ENCODE measurements at places on chromosomes 6 and 20.

- no peak for DNase-seq
Measured at GRCh38 chr6:72042088-72042487, 155.7 kb downstream of the RIMS1 start.

GRCh38 chr6:148479497-148479896, 136.9 kb downstream of the SASH1 start:
- no peak for DNase-seq

DNA sequence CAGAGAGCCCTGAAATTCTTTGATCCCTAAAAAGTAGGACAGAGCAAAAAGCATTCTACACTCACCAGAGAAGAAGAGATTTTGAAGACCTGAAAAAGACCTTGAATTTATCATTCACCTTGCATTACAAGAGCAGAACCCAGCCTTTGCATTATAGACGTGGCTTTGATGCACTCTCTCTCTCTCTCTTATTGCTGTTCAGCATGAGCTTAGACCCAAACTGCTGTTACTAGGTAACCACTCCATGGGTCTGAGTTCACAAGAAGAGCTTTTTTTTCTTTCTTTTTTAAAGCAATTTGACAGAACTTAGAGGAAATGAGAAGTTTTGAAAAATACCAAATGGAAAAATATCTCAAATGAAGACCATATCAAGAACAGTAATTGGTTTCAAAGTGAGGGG, 44.4 kb downstream of the COL9A1 start:
- DNase-seq, result no peak

DNA sequence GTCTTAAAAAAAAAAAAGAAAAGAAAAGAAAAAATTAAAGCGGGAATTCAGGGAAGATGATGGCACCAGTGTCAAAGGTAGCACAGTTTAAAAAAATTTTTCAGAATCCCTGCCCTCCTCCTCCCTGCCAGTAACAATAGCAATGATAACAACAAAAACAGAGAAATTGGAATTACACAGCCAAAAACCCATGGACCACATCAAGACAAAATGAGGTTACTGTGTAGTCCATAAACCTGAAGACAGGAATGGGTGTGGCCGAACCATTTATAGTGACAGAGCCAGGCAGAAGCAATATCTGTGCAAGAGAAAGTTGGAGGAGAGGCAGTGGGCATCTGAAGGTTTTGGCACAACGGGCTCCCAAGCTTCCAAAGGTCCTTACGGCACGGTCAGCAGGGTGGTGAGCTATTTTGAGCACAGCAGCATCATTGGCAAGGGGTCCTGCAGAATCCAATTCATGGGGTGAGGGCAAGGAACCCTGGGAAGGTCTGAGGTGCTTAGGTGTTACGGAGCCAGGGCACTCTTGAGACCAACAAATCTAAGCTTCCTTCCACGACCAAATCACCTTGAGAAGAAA, 202.3 kb downstream of the GMPR start:
- DNase-seq, result no peak

GRCh38 chr20:57696401-57696961, 13.3 kb downstream of the PMEPA1 start:
- no peak for DNase-seq

DNA sequence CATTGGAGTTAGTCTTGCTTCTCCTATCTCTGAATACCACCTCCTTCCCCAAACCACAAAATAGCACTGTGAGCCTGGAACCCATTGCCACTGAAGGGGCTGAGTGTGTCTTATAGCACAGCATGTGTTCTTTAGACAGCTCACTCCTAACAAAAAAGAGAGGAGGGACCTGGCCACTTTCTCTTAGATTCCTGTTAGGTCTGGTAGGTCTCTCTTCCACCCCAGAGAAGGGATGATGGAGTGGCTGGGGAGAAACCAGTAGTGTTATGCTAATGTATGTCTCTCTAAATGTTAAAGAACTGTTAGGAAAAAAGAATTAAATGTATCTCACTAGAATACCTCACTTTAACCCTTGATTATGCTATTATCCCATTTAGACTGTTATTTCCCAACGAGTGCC, 340.3 kb downstream of the EPHA7 start:
- DNase-seq, result no peak

DNA sequence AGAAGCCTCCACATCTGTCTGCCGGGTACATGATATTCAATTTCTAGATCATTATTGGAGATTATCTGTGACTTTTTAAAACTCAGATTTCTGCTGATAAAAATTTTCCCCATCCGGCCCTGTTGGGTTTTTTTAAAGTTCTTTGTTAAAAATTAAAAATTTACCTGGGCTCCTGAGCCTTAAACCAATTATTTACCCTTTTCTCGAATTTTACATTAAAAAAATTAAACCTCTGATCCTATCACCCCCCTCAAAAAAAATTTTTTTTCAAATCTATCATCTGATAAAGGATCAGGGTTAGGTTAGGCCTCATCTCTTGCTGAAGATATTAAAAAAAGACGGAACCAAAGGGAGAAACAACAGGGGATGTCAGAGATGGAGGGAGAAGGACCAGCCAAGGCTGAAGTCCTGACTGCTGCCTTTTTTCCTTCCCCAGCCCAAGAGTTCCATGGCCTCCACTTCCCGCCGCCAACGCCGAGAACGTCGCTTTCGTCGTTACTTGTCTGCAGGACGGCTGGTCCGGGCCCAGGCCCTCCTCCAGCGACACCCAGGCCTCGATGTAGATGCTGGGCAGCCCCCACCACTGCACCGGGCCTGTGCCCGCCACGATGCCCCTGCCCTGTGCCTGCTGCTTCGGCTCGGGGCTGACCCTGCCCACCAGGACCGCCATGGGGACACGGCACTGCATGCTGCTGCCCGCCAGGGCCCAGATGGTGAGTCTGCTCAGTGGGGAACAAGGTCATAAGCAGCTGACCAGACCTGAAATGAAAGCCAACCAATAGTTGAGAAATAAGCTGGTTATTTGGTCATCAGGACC, 527 bp downstream of the NFKBIL1 start:
- no peak for DNase-seq

DNA sequence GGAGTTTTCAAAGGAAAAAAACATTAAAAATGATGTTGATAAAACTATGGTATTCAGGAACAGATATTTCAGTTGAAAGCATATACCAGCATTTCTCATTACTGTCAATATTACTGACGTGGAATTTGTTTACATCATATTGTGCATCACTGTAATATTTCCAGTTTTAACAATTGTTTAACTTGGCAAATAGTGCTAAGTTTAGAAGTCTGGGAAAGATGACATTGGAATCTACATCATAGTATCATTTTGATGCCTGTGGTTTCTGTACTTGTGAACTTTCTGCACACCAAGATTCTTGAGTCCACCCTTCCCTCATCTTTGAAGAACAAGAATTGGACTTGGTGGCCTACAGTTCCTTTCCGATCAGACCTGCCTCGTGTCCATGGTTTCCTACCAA, 98.1 kb downstream of the RALGAPA2 start:
- no peak for DNase-seq

- DNase-seq, result no peak
Measured at GRCh38 chr6:124033501-124033900, 229.8 kb downstream of the NKAIN2 start.

GRCh38 chr20:21049305-21049828, 56.8 kb downstream of the LINC00237 start:
- no peak for DNase-seq

DNA sequence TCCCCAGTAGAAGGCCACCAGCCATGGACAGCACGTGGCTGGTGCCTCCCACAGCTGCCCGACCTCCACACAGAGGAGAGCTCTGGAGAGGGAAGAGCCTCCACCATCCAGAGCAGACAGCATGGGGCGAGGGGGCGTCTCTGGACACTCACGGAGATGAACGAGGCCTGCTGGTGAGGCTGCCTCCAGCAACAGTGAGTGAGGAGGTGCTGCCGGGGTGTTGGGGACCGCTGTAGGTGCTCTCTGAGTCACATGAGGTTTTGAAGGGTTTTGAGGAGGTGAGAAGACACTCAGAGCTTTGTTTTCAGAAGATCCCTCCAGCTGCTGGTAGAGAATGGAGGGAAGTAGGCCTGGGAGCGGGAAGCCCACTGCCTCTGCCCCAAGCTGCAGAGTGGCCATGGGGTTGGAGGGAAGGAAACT, 65.6 kb downstream of the THBS2 start:
- DNase-seq, result no peak

DNA sequence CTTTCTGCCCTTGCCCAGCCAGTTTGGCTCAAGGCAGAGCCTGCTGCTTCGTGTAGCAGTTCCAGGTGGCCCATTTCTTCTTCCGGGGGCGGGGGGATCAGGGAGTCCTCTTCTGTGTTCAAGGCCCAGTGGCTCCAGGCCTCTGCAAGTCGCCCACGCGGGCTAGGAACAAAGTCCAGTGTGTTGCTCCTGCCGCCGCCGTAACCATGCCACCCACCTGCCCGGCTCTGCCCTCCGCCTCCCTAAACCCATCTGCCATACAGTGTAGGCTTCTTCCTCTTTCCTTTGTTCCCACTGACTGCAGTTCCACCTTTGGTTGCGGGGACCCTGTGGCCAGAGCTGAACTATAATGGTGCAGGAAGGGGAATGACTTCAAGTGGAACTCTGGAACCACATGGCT, 43.9 kb upstream of the SRF start:
- DNase-seq, result no peak

GRCh38 chr6:135393289-135393688, 104.3 kb downstream of the AHI1 start:
- no peak for DNase-seq

GRCh38 chr6:125639466-125640020, 109.9 kb upstream of the HEY2 start:
- DNase-seq, result no peak

- DNase-seq, result no peak
Measured at GRCh38 chr6:106119546-106119945, 33.4 kb downstream of the PRDM1 start.

GRCh38 chr6:46465294-46466165, 25.7 kb downstream of the RCAN2 start:
- DNase-seq, result no peak

DNA sequence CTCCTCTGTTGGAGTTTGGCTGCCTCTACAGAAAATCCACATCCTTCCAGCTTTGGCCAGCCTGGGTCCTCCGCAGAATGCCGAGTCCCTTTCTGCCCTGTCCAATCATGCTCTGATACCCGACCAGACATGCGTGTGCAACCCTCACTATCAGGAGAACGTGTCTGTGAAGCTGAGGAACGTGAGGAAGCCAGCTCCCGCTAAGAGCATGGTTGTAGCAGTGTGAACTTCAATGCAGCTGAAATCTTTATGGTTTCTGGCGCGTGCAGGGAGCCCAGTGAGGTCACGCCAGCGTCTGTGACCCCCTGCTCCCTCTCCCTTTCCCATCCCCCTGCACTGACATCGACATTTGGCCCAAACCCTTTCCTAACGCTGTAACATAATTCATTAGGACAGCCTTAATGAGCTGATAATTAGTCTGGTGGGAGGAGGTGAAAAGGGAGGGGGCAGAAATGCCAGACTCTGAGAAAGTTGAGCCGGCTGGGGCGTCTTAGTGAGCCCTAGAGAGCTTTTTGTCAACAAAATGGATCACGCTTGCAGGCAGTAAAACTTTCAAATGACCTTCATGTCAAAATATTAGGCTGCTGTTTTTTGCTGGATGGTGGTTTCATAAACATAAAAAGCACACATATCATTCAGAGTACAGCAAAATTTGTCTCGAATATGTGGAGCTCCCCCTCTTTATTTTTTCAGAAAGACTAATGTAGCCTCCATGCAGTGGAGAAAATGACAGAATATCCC, 423.3 kb downstream of the QKI start:
- no peak for DNase-seq

DNA sequence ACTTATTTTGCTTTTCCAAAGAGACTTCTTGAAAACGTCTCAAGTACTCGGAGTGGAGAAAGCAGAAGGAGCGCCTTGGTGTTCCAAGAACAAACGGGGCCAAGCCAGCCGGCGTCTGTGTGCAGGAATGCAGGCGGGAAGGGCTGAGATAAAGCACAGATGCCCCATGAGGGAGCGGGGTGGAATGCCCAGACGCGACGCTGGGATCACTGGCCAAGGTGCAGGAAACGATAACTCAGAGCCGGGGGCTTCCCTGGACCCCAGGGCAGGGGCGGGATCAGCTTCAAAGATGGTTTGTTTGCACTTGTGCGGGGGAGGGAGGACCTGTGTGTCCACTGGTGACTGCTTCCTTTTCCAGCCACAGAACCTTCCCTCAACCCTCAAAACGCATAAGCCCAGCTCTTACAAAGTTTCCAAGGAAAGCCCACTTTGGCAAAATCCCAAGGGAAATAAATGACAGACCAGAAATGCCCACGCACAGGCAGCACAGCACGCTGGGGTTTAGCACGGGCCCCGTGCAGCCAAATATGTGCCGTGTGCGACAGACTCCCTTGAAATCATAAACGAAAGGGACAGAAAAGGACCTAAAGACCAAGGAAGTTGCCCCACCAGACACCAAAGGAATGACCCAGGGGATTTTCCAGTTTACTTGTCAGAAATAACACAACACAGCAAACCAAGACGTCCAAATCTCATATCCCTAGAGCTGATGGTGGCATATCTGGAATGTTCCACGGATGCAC, 113.9 kb downstream of the NFATC2 start:
- no peak for DNase-seq

GRCh38 chr20:57667924-57668782, 41.7 kb downstream of the PMEPA1 start:
- DNase-seq, result no peak

DNA sequence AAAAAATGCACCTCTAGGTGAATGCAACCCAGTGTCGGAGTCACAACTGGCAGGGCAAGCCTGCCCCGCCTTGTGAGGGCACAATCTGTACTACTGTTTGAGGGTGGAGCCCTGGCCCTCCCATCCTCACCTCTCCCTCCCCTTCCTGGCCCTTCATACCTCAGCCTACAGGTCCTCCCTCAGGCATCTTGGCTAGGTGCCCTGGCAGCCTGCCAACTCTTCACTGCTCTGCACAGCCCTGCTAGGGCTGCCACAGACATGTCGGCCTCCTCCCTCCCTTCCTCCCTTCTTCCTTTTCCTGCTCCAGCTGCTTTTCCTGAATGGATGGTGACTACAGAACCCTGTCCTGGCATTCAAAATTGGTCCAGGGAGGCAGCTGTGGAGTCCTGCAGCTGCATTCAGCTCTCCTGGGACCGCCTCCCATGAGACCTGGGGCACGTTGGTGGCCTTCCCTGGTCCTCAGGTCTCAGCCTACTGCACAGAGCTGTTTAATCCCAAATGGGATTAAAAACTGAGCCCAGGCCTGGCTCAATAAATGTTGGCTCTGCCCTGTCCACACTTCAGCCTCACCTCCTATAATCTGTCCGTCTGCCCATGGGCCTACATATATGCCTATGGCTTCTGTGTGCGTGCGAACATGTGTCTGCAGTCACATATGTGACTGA, 52.7 kb downstream of the CDH22 start:
- no peak for DNase-seq

GRCh38 chr20:35600993-35601973, 14.3 kb upstream of the SPAG4 start:
- peak; percentile 71 for DNase-seq

DNA sequence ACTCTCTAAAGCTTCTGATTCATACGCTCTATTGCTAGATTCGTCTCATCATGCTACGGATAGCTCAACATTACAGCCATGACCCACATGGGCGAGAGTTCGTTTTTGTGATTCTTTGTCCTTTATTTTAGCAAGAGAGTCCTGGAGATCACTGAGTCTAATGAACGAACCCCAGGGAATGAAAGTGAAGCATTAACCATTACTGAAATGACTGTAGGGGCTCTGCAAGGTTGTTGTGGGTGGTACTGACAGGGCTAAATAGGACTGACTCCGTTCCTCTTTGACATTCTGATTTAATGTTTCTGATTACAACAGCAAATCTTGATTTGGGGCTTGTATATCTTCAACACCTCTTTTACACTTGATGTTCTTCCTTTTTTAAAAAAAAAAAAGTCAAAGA, 13.7 kb upstream of the RTF2 start:
- no peak for DNase-seq

- no peak for DNase-seq
Measured at GRCh38 chr6:3865463-3865862, 16.3 kb downstream of the FAM50B start.

Measured in activated CD4-positive, alpha-beta T cell treated with anti-CD3 and anti-CD28 coated beads for 1 hour (primary cell).